Osteocyte (in vitro differentiated cells): ENCODE measurements at places on chromosomes 12 and 14.

GRCh38 chr14:79829405-79830166, 381.7 kb downstream of the DIO2 start:
- no peak for DNase-seq

DNA sequence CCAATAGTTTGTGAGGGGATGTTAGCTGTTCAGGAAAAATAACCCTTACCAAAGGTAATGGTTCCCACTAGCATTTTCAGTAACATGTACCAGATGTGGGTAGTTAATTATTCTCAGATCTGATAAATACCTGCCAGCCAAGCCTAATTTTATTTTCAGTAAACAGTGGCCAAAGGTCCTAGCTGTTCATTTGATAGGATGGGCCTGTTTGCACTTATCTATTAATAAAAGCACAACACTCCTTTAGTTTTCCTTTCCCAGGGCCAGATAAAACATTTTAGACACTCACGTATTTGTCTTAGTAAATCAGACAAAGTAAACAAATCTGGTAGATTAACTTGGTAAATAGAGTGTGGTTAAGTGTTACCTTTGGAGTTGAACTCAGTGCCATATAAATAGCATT, 345.1 kb downstream of the RAD51B start:
- DNase-seq: no peak

DNA sequence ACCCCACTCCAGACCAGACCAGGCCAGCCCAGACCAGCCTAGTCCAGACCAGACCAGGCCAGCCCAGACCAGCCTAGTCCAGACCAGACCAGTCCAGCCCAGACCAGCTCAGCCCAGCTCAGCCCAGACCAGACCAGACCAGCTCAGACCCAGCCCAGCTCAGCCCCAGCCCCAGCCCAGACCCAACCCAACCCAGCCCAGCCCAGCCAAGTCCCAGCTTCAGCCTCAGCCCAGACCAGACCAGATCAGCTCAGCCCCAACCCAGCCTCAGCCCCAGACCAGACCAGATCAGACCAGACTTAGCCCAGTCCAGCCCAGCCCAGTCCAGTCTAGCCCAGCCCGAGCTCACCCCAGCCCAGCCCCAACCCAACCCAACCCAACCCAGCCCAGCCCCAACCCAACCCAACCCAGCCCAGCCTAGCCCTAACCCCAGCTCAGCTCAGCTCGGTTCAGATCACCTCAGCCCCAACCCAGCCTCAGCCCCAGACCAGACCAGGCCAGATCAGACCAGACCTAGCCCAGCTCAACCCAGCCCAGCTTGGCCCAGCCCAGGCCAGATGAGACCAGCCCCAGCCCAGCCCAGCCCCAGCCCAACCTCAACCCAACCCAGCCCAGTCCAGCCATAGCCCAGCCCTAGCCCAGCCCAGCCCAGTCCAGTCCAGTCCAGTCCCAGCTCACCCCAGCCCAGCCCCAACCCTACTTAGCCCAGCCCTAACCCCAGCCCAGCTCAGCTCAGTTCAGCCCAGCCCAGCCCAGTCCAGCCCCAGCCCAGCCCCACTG, 204.7 kb downstream of the BCL11B start:
- DNase-seq: no peak

- DNase-seq: no peak
These were observed 142.3 kb downstream of the PCNX1 start for GRCh38 chr14:71049435-71050133.

- DNase-seq: no peak
These were observed 75.8 kb downstream of the RIN3 start for GRCh38 chr14:92589213-92589852.

GRCh38 chr12:2194571-2194970, 141.8 kb downstream of the CACNA1C start:
- no peak for DNase-seq

DNA sequence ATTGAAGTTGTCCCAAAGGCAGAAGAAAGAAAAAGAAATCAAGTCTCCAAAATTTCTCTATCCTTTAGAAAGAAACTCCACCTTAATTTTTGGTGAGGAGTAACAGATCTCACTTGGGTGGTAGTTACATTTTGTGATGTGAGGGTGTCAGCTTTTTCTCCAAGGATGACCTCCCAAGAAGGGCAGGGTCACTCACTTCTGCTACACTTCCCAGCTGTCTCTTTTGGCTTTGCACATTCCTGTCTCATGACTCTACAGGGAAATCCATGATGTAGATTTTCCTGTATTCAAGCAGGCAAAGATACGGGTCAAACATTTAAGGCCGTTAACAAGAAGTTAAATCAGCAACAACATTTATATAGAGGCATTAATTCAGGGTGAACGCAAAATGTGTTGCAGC, 1016.4 kb downstream of the NRXN3 start:
- no peak for DNase-seq

DNA sequence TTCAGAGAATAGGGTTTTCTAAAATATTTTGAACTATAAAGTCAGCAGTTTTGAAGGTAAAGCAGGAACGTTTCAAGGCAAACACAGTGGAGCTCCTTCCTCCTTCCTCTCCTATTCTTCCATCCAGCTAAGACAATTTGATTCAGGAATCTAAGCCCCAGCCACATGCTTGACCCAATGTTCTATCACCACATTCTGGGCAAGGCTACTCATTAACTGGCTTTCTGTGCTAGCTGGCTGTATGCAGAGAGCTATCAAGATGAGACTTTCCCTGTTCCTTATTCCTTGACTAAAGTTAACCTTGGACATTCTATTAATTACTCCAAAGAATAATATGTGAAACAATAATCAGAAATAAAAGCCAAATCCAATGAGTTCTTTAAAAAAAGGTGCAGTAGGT, 266.9 kb downstream of the NOVA1 start:
- DNase-seq: no peak

DNA sequence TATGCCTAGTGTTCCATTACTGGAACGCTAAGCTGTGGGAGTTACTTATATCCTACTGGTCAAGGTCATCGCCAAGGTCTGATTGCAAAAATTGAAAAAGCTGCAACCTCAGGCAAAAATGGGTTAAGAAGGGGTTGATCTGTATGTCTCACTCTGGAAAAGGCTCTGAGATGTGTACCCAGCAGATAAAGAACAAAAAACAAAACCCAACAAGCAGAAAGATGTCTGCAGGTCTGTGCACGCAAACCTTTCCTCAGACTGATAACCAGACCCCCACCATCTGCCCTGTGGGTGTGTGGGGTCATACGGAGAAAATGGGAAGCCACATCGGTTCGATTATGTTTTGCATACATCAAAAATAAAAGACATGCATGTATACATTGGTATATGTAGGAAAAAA, 56.4 kb downstream of the TESC start:
- no peak for DNase-seq

DNA sequence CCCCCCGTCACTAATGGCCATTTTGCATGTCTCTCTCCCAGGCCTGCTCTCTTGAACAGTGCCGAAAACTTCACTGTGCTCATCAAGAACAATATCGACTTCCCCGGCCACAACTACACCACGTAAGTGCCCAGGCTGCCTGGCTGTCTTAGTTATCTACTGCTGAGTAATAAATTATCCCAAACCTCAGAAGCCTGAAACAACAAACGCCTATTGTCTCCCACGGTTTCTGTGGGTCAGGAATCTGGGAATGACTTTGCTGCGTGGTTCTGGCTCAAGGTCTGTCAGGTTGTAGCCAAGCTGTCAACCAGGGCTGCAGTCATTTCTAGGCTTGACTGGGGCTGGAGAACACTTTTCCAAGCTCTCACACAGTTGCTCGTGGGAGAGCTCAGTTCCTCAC, 32.6 kb downstream of the P2RX7 start:
- no peak for DNase-seq

GRCh38 chr12:79897617-79898016, 37.3 kb downstream of the PPP1R12A start:
- DNase-seq: no peak

DNA sequence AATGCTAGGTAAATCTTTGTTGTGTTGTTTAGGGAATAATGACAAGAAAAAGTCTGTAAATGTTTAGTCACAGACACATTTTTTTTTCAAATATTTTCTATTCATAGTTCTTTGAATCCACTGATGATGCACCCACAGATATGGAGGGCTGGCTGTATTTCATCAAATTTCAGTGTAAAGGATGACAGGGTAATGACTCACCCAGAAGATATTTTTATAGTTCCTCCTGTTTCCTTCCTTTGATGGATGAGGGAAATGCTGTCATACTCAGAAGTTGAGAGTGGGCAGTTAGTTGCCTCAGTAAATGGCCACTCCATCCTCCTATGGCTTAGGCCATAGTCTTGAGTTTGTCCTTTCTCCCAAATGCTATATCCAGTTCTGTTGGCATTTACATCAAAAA, 76.9 kb upstream of the REP15 start:
- no peak for DNase-seq

DNA sequence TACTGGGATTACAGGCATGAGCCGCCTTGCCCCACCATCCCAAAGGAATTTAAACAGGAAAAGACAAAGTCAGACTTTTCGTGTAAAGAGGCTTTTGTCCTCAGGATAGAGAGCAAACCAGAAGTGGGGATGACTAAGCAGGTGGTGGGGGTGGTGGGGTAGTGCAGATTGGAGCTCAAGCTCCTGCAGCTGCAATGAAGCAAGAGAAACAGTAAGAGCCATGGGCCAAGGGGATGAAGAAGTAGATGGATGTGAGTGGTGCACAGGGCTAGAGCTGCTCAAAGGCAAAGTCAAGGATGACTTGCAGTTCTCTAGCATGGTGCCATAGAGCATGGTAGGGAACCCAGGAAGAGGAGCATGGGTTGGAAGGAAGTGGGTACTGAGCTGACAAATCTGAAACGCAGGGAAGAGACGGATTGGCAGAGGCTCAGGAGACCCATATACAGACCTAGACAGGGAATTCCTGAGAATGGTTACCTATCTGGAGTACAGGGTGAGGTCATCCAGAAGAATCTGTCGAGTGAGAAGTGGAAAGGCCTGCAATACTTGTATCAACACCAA, 11.4 kb upstream of the RNF34 start:
- DNase-seq: no peak

DNA sequence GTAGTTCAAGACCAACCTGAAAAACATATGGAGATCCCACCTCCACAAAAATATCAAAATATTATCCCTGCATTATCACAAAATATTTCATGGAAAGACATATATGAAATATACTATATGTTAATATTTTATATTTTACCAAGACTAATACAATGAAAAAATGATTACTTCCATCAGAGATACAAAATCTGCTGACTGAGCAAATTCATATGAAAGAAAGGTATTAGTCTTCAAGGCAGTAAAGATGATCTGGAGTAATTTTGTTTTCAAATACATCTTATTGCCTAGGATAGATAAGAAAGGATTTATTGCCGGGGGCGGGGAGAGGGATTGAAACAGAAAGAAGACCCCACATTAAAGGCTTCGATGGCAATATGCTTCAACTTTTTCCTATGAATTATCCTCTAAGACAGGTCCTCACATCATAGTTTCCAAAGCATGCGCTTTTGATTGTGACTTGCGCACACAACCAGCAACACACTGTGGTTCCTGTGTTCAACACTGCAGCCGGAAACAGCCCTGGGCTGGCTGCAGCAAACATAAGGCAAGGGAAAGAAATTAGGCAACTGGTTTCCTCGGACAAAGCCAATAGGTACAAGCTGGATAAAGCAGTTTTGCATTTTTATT, 83.2 kb downstream of the SPPL3 start:
- no peak for DNase-seq

DNA sequence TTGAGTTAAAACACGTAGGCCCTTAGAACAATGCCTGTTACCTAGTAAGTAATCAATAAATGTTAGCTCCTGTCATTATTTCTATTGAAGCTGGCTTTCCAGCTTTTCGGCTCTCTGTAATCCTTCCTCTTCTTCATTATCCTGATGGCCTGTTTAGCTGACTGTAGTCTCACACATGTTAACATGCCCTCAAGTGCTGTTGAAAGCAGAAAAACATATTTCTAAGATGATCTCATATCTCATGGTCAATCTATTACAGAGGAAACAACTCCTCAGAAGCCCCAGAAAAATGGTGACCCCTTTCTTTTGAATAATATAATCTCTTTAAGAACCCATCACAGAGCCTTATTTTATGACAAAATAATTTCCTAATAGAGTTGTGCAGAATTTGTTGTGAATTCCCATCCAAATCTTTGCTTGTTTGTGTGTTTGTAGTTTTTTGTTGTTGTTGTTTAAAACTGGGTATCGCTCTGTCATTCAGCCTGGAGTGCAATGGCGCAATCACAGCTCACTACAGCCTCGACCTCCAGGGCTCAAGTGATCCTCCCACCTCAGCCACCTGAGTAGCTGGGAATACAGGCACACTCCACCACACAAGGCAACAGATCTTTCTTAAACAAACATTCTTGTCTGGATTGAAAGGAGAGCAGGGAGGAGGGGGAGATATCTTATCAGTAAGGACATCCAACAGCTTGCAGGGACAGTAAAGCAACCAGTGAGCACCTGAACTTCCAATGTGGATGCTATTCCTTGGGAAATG, 242.5 kb upstream of the CAND1 start:
- DNase-seq: no peak

DNA sequence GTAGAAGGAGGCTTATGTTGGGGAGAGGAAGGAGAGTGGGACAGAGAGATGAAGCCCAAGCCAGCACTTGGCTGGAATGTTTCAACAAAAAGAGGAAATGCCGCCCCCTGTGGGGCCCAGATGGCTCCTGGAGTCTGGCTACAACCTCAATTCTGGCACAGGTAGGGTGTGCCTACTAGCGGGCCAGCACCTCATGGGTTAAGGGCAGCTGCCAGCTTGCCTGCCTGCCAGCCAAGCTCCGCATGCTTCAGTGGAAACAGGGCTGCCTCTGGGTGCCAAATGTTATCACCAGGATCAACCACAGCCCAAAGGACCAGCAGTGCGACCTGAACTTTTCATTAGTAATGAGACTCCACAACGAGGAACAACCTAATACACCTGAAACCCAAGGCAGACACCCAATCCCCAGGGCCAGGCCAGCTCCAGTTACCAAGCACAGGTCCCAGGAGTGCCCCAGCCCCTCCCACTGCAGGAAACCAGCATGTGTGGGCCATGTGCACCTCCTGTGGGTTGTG, 11.3 kb downstream of the RAB15 start:
- no peak for DNase-seq

DNA sequence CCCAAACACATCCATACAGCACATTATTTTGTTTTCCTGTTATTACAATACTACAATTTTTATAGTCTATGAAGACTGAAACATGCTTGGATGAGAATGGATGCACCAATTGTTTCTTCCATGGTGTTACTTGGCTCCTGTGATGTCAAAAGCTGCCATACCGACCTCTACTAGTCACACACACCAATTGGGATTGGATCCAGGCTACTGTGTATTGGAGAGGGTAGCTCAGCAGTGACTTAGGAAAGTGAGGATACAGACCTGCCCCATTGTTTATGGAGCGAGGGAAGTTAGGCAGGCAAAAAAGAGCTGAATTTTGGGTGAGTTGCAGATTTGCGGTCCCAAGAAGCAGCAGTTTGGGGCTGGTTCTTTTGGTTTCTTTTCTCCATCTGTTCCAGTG, 30.8 kb upstream of the AKAP6 start:
- DNase-seq: no peak
